NCI-H1048 (cell line): ENCODE measurements at places on chromosomes 5 and 9.

GRCh38 chr5:168291342-168291963 lies at the start of gene WWC1:
Gene WWC1 (plus strand): TSS chr5:168291645. CDS start chr5:168292153, 508 bp downstream.
- DNase-seq: peak; percentile 57

- no peak for DNase-seq
These were observed 12.2 kb upstream of the SLC44A1 start for GRCh38 chr9:105232207-105232606.

- DNase-seq: no peak
These were observed 184.9 kb upstream of the SLC12A2 start for GRCh38 chr5:127898551-127899213.

DNA sequence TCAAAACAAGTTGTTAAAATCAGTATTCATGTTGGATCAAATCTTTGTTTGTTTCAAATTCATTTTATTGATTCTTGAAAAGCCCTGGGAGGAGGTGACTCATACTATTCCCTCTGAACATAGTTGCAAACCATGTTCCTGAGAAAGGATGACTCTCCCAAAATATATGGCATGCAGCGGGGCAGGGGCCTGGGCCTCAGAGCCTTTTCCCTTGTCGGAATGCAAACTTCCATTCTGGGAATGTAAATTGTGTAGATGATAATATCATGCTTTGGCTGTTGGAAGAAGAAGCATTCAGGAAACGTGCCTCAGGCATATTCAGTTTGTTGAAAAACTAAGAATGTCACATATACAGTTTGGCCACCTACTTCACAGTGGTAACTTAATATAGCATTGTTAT lies 242.0 kb downstream of the AUH start:
- no peak for DNase-seq

- DNase-seq: no peak
These were observed 336.0 kb downstream of the ENC1 start for GRCh38 chr5:74304536-74304935.

- no peak for DNase-seq
These were observed 469 bp downstream of the AGTPBP1 start for GRCh38 chr9:85741095-85741874.

DNA sequence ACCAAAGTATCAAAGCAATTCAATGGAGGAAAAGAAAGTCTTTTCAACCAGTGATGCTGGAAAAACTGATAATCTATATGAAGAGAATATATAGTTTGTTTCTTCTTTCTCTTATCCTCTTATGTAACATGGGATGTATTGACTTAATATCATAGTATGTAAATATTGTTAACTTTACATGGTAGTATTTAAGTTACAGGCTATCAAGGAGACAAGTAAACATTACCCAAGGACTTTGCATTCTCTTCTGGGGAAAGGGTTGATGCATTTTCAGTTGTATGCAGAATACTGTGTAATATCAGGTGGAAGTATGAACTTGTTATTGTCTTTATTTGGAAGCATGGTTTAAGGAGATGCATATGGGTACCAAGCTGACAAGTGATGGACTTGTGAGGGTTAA lies 9.1 kb upstream of the ARHGEF37 start:
- DNase-seq: no peak

GRCh38 chr5:72114629-72115028 lies 7.4 kb downstream of the MAP1B start:
- DNase-seq: no peak

- no peak for DNase-seq
These were observed 72.5 kb upstream of the TAF11L2 start for GRCh38 chr5:17425385-17426070.

DNA sequence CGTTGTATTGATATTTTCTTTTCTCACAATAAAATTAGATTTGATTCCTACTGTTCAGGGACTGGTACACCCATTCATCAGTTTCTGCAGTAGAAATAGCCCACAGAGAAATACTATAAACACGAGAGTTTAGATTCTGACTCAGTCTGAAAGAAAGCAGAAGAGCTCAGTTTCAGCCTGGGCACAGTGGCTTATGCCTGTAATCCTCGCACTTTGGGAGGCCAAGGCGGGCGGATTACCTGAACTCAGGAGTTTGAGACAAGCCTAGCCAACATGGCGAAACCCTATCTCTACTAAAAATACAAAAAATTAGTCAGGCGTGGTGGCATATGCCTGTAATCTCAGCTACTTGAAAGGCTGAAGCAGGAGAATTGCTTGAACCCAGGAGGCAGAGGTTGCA lies 8.6 kb downstream of the ITK start:
- DNase-seq: no peak

GRCh38 chr5:143586781-143587362 lies 183.4 kb upstream of the NR3C1 start:
- DNase-seq: no peak

DNA sequence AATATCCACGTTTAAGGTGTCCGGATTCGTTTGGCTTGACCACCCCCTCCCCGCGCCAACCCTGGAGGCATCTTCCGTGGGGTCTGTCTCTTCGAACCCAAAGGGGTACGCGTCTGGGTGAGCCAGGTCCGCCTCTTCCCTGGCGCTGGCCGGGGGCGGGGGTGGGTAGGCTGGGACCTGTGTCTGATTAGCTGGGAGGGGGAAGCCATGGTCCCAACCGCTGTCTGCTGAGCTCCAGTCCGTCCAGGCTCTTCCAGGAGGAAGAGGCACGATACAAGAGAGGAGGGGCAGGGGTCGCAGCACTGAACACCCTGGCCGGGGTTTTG lies at the start of gene LVRN:
TSS of gene LVRN (plus strand) at position 237 of the 326 bp plus-strand sequence. CDS start 143 bp downstream, outside the sequence.
- DNase-seq: no peak

GRCh38 chr5:180775624-180776023 lies 27.0 kb downstream of the MGAT1 start:
- DNase-seq: no peak

DNA sequence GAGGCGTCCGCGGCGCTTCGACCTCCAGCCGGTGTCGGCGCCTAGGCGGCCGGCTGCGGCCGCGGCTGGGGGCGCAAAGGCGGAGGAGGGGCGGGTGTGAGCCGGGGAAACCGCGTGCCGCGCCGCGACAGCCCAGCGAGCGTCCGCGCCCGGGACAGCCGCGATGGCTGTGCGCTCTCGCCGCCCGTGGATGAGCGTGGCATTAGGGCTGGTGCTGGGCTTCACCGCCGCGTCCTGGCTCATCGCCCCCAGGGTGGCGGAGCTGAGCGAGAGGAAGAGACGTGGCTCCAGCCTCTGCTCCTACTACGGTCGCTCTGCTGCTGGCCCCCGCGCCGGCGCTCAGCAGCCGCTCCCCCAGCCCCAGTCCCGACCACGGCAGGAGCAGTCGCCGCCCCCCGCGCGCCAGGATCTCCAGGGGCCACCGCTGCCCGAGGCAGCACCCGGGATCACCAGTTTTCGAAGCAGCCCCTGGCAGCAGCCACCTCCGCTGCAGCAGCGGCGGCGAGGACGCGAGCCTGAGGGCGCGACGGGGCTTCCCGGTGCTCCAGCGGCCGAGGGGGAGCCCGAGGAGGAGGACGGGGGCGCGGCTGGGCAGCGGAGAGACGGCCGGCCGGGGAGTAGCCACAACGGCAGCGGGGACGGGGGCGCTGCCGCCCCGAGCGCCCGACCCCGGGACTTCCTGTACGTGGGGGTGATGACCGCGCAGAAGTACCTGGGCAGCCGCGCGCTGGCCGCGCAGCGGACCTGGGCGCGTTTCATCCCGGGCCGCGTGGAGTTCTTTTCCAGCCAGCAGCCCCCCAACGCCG lies 605 bp downstream of the CHSY3 start:
- no peak for DNase-seq

GRCh38 chr5:102049517-102049916 lies 246.6 kb downstream of the SLCO4C1 start:
- DNase-seq: no peak

GRCh38 chr5:102411-103043 lies 10.6 kb downstream of the PLEKHG4B start:
- DNase-seq: no peak

DNA sequence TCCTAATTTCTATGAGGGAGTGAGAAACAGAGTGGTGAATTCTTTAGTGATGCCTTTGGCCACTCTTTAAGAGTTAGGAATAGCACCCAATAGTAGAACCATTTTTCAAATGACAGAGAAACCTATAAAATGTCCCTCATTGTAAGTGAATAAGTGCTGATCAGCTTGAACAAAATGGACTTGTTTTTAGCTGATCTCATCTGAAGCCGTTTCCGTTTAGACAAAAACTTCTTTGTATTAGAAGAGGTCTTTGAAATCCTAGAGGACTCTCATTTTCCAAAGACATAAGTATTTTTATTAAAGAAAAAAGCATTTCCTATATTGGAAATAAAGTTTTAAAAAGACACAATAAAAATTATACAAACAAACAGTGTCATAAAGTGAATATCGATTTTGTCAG lies 273.9 kb downstream of the ARHGEF28 start:
- DNase-seq: no peak

DNA sequence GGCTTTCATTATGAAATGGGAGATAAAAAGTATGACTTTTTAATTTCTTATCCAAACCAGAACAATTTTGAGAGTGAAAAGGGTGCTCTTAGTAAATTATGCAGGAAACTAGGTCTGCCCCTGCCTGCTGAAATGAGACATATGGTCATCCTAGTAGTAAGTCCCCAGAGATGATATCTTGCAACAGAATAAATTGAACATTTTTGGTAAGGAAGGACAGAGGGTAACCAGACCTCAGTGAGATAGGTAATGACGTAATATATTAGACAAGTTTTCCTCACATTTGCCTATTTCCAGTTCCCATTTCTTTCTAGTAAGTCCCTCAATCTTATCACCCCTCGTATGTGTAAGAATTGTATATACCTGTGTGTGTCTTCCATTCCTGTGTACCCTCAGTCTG lies 91.8 kb downstream of the EQTN start:
- DNase-seq: no peak

DNA sequence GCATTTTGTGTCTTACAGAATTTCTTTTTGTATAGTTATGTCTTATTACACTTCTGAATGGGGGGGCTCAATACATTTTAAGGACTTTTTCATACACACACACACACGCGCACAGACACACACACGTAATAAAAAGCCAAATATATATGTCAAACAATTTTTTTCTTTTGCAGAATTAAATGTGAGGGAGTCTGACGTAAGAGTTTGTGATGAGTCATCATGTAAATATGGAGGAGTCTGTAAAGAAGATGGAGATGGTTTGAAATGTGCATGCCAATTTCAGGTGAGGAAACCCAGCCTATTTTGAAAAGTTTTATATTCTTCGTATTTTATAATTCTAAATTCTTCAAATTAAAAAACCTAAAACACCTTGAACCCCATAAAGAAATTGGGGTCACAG lies 25.6 kb downstream of the TMEFF1 start:
- DNase-seq: no peak

- no peak for DNase-seq
These were observed 244.4 kb upstream of the FBXL7 start for GRCh38 chr5:15255576-15255975.

DNA sequence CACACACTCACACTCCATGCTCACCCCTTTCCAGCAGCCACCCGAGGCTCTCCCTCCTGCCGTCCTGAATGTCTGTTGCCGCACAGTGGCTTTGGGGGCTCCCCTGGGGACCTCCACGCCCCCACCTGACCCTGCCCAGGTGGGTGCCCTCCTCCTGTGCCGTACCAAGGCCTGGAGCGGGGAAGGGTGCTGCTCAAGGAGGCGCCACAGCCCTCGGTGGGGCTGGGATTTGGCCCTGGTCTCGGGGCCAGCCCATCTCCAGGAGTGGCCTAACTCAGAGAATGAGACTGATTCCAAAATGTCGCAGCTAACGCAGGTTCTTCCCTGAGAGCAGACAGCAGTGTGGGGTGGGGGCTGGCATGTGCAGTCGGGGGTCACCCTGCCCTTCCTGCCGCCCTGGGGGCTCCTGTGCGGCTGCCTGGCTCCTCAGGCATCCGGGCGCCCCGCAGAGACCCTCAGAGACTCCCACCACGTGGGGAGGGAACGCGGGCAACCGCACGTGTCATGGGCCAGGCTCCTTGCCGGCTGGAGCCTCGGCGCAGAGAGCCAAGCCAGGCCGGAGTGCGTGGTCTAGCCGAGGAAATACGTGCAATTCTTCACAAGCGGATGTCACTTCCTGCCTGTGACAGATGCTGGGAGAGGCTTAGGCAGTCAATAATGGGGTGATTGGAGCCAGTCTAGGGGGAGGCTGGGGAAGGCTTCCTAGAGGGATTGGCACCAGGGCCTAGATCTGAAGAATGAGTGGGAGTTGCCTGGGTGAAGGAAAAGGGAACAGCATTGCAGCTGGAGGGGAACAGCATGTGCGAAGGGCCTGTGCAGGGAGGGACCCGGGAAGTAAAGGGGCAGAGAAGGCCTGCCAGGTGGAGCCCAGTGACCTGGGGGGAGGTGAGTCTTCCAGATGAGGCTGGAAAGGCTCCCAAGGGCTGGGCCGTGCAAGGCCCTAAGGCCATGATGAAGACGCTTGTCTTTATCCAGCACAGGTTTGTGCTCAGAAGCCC lies 44.1 kb downstream of the C9orf50 start:
- no peak for DNase-seq

DNA sequence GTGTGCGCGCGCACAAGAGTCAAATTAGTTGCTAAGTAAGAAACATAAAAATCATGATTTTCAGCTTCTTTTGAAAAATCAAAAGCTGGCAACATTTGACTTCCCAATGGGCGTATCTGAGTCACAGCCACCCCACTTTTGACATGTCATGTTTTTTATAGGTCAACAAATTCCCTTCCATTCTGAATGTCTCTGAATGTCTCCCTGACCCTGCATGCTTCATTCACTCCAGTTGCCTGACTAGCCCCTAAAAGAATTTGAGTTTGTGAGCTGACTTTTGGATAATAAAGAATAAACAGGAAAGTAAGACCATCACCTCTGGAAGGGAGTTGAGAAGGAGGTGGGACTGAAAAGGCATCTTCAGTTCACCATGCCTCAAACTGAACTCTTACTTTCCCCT lies 20.2 kb upstream of the GLIS3 start:
- DNase-seq: no peak

GRCh38 chr5:88824892-88825583 lies 57.9 kb downstream of the MEF2C start:
- DNase-seq: no peak
